ENCODE measurements at places on chromosomes 6 and 20. TPM values are rescaled to one million over a fixed set of nuclear protein-coding genes. Genes with fewer than 3 reads are reported as not detected.

- no peak for DNase-seq
- H3K4me3 ChIP-seq, result no peak overlapping the region
- no peaks in the 10 kb centered on the region for H3K36me3 ChIP-seq
These were observed 59.1 kb upstream of the SUPT3H start for GRCh38 chr6:45436544-45437438.

DNA sequence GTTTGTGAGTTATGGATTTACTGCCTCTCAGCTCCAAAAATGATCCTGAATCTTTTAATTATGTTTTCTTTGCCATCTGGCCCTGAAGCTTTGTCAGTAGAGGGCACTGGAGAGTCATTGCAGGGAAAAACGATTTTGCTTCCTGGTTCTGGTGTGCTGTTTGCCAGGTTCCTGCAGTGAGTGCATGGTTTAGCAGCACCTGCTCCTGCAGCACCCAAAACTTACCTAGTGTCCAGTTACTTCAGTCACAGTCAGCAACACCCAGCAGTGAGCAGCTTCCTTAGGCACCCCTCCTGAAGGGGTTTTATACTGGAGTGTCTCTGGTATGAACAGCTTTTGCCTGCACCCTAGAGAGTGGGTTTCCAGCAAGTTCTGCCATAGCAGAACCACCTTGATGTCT lies 6.0 kb upstream of the TRIM26 start:
- DNase-seq, result peak; percentile 72
- H3K27ac ChIP-seq, result no peak overlapping the region
- H3K27me3 ChIP-seq, result no peaks in the 10 kb centered on the region
- no peaks in the 10 kb centered on the region for H3K4me1 ChIP-seq
- no peaks in the 10 kb centered on the region for H3K36me3 ChIP-seq
- H3K4me3 ChIP-seq, result no peak overlapping the region

The BMP2 gene
- 57.3 TPM for total RNA-seq

DNA sequence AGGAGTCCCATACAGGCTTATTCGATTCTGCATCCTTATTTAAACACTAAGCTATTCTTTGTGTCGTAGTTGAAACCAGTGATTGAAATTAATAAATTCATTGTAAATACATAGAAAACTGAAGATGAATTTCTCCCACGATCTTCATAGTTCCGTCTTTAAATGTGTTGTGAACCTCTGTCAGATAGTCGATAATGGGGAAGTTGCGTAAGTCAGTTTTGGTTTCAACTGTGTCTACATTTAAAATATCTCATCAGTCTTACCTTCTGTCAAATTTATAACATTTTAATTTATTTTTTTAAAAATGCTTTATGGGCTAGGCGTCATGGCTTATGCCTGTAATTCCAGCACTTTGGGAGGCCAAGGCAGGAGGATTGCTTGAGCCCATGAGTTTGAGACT lies 12.7 kb downstream of the STX11 start:
- H3K36me3 ChIP-seq, result no peaks in the 10 kb centered on the region
- no peak overlapping the region for H3K27ac ChIP-seq
- H3K4me1 ChIP-seq, result no peaks in the 10 kb centered on the region
- no peak overlapping the region for H3K4me3 ChIP-seq

The NFATC2 gene
- 5.8 TPM for total RNA-seq

DNA sequence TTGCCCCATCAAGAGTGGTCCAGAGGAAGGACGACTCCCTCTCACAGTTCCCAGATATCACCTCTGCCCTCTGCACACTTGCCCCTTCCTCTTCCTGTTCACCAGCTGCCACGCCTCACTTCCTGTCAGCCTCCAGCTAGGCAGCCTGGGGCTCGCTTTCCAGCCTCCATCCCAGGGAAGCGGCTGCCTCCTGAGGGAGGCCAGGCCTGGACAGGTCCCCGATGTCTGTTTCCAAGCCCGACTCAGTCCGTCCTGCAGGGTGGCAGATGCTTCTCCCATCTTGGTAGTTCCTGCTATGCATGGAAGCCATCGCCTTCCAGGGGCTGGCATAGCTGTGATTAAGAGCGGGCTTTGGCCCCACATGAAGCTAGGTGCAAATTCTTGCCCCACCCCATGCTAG lies 233.5 kb upstream of the PMEPA1 start:
- H3K4me3 ChIP-seq, result no peak overlapping the region
- no peaks in the 10 kb centered on the region for H3K27me3 ChIP-seq
- H3K4me1 ChIP-seq, result no peaks in the 10 kb centered on the region
- no peaks in the 10 kb centered on the region for H3K36me3 ChIP-seq
- no peak overlapping the region for H3K27ac ChIP-seq

GRCh38 chr6:135722679-135723078 lies 128.8 kb upstream of the PDE7B start:
- H3K4me3 ChIP-seq, result no peak overlapping the region
- H3K27ac ChIP-seq, result no peak overlapping the region
- no peaks in the 10 kb centered on the region for H3K27me3 ChIP-seq

DNA sequence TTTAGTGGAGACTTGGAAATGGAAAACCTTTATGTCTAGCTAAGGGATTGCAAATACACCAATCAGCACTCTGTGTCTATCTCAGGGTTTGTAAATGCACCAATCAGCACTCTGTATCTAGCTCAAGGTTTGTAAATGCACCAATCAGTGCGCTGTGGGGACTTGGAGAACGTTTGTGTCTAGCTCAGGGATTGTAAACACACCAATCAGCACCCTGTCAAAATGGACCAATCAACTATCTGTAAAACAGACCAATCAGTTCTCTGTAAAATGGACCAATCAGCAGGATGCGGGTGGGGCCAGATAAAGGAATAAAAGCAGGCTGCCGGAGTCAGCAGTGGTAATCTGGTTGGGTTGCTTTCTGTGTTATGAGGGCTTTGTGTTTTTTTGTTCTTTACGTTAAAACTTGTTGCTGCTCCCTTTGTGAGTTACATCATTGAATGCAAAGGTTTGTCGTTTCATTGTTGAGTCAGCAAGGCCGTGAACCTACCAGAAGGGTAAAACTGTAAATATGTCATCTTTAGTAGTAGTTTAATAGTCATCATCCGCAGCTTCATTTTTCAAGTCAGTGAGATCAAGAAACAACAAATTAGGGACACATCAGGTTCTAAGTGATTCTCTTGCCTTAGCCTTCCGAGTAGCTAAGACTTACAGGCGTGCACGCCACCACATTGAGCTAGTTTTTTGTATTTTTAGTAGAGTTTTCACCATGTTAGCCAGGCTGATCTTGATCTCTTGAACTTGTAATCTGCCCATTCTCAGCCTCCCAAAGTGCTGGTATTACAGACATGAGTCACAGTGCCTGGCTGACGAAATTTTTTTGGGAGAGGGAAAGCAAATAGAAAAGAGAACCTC lies 22.7 kb upstream of the NUP153 start:
- no peak overlapping the region for H3K4me3 ChIP-seq
- no peaks in the 10 kb centered on the region for H3K36me3 ChIP-seq
- no peak for DNase-seq
- no peaks in the 10 kb centered on the region for H3K4me1 ChIP-seq
- H3K27ac ChIP-seq, result no peak overlapping the region
- H3K27me3 ChIP-seq, result no peaks in the 10 kb centered on the region

- no peaks in the 10 kb centered on the region for H3K4me1 ChIP-seq
- H3K27me3 ChIP-seq, result no peaks in the 10 kb centered on the region
- no peak overlapping the region for H3K27ac ChIP-seq
- H3K36me3 ChIP-seq, result no peaks in the 10 kb centered on the region
- no peak overlapping the region for H3K4me3 ChIP-seq
These were observed 73.0 kb upstream of the HMGN3 start for GRCh38 chr6:79307321-79308036.

DNA sequence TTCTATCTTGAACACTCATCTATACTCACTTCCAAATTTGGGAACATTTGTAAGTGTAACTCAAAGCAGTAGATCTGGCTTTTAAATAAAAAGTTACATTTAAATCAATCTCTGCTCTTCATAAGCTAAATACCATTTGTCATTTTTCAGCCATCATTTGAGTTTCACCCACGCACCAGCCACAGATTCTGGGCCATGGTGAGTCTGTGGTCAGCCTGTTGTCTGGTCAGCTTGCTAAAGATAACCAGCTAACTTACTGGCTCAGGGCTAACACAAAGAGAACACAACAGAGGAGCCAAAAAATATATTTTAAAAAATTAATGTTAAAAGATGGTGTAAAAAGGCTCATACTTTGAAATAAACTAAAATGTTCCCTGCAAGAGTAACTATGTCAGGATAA lies 181.3 kb downstream of the KIF6 start:
- no peak for DNase-seq
- H3K36me3 ChIP-seq, result no peaks in the 10 kb centered on the region
- H3K4me3 ChIP-seq, result no peak overlapping the region
- H3K27me3 ChIP-seq, result no peaks in the 10 kb centered on the region
- H3K4me1 ChIP-seq, result no peaks in the 10 kb centered on the region
- no peak overlapping the region for H3K27ac ChIP-seq

DNA sequence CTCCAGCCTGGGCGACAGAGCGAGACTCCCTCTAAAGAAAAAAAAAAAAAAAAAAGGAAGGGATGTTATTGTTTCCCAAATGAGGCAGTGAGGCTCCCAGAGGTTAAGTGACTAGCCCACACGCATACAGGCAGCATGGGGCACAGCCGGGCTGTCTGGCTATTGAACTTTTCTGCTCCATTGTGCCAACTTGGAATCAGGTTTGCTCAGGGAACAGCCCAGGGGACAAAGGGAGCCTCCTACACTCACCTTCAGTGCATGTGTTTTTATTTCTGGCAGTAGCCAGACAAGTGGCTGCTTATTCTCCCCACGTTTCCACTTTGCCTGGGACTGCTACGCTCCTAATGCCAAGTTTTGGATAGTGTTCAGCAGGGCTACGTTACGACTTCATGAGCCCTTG lies 10.7 kb downstream of the ETV7 start:
- H3K4me3 ChIP-seq, result no peak overlapping the region
- no peaks in the 10 kb centered on the region for H3K4me1 ChIP-seq
- no peaks in the 10 kb centered on the region for H3K36me3 ChIP-seq
- DNase-seq, result no peak
- no peak overlapping the region for H3K27ac ChIP-seq

GRCh38 chr20:53850319-53850718 lies 220.1 kb downstream of the BCAS1 start:
- no peaks in the 10 kb centered on the region for H3K36me3 ChIP-seq
- H3K27me3 ChIP-seq, result no peaks in the 10 kb centered on the region
- no peak overlapping the region for H3K27ac ChIP-seq
- H3K4me3 ChIP-seq, result no peak overlapping the region
- no peak for DNase-seq

DNA sequence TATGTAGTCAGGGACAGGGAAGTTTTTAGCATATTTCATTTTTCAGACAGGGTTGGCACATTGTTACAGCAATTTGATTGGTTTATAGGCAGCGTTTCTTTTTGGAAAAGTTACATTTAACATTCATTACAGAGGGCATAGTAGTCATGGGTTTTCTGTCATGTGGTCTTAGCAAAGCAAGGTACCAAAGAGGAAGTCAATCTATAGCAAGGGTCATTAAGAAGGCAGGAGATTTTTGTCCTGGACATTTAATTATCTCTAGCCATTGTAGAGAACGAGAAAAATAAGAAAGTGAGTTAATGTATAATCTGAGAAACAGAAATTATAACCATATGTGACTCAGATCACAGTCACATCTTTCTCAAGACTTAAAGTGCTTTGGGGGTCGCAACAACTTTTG lies 47.4 kb downstream of the TPD52L1 start:
- no peak for DNase-seq
- no peak overlapping the region for H3K27ac ChIP-seq
- no peaks in the 10 kb centered on the region for H3K36me3 ChIP-seq
- H3K27me3 ChIP-seq, result no peaks in the 10 kb centered on the region

The RAB44 gene
- 0.08 TPM for total RNA-seq

The SALL4 gene
- 0.13 TPM for total RNA-seq

The TMC2 gene
- 0.25 TPM for total RNA-seq

DNA sequence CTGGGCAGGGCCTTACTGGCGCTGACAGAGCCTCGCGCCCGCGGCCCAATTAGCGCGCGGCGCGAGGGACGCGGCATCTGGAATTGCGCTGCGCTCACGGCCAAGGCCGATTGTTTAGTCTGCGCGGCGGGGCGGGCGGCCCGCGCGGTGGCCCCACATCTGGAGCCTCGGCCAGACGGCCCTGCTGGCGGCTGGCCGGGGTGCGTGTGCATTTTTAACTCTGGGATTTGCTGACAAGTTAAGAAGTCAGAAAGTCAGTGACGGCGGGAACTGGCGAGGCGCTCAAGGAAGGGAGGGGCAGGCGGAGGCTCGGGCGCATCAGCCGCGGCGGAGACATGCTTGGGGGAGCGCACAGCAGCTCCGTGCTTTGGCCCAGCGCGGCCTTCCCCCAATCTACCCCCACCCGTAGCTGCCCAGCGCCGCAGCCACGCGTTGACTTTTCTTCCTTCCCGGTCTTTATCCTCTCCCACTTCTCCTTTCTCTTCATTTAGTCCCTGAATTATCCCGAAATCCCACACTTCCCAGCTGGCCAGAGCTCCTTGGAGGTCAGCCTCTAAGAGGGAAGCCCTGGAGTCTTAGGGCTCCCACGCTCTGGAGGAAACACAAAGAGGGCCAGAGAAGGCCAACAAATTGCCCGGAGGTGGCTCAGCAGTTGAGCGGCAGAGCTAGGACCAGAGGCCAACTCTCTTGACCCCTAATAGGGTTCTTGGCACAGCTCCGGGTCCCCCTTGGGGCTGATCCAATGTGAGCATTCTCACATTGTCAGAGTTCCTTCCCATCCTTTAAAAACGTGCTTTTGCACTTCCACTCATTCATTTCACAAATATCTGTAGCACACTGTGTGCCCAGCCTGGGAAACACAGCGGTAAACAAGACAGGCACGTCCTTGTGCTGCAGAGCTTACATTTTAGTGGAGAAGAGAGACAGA lies 40.8 kb upstream of the FOXP4 start:
- H3K4me1 ChIP-seq, result peaks cover 11% of the 10 kb centered on the region
- peak overlapping the region; percentile 16 for H3K4me3 ChIP-seq
- H3K27me3 ChIP-seq, result peaks cover 23% of the 10 kb centered on the region
- H3K27ac ChIP-seq, result peak overlapping the region; percentile 35
- H3K36me3 ChIP-seq, result no peaks in the 10 kb centered on the region

The TFAP2B gene
- not detected for total RNA-seq

DNA sequence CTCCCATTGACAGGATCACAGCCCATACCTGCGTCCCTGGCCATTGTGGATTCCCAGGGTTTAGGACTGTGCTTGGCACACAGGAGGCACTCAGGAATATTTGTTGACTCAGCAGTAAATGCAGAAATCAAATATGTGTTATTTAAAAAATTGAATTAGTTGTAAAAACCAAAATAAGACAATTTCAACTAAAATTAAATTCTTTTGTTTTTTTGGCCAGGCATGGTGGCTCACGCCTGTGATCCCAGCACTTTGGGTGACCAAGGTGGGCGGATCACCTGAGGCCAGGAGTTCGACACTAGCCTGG lies 85.3 kb downstream of the ZDHHC14 start:
- H3K4me3 ChIP-seq, result no peak overlapping the region
- no peak for DNase-seq
- no peaks in the 10 kb centered on the region for H3K4me1 ChIP-seq
- H3K27ac ChIP-seq, result no peak overlapping the region
- H3K27me3 ChIP-seq, result no peaks in the 10 kb centered on the region

The ALDH8A1 gene
- 0.64 TPM for total RNA-seq

GRCh38 chr6:32852844-32853540 lies 512 bp downstream of the TAP1 start:
- peaks cover 10% of the 10 kb centered on the region for H3K4me1 ChIP-seq
- H3K4me3 ChIP-seq, result peak overlapping the region; percentile 97
- H3K27me3 ChIP-seq, result no peaks in the 10 kb centered on the region
- DNase-seq, result peak; percentile 45

All from colonic mucosa (tissue), 4 donors.